Common myeloid progenitor, CD34-positive (primary cell): ENCODE measurements at places on chromosomes 1 and 21.

DNA sequence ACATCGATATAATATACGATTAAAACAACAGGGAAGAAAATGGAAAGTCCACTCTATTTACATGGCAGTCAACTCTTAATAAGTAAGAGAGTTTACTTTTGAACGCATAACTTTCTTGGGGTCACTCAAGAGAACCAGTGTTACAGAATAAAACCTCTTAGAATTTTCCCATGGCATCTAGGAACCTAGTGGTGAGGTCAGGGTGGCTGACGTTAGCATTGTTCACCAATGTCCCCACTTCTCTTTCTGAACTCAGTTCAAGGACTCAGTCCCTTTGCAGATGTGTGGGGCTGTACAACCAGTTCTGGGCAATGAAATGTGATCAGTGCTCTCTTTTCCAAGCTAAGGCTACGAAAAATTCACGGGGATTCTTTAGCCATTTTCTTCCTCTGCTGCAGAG, 2.6 kb upstream of the RNF2 start:
- DNase-seq, result no peak

- DNase-seq, result no peak
Observed at GRCh38 chr1:70348399-70349165, 5.9 kb downstream of the ANKRD13C start.

DNA sequence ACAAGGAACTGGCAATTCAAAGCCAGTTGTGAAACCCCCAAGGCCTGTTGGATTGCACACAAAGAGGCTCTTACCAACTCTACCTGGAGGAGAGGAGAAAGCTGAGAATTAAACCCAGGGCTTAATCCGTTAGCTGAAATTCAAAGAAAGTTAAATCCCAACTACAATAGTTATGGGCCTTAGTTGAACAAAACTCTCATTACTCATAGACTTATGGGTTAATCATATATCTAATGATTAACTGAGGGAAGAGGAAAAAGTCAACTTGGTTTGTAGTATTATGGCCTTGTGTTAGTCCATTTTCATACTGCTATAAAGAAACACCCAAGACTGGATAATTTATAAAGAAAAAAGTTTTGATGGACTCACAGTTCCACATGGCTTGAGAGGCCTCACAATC, 838.2 kb upstream of the ADGRL2 start:
- no peak for DNase-seq

- DNase-seq, result no peak
Observed at GRCh38 chr1:202576816-202577215, 133.4 kb downstream of the SYT2 start.

DNA sequence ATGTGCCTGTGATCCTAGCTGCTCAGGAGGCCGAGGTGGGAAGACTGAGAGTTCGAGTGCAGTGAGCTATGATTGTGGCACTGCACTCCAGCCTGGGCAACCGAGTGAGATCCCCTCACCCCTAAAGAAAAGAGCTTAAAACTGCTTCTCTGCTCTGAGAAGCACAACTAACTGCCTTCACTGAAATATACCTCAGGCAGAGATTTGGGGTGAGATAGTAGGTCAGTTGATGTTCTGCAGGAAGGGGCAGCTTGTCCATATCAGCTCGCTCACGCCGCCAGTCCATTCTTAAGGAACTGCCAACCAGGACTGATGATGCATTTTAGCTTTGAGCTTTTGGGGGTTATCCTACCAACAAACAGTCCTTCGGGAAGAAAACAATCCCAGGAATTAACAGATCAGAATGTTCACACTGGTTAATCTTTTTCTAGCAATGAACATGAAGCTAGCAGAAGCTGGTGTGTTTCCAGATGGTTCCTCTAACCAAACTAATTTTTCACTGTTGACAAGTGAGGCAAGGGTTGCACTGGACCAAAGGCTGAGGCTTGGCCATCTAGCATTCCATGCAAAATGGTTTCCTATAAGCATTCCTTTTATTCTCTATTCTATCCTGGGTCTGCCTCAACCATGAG, 31.6 kb downstream of the LHX4 start:
- no peak for DNase-seq

GRCh38 chr1:10546896-10547295, 72.1 kb downstream of the PEX14 start:
- no peak for DNase-seq
